ENCODE measurements at places on chromosomes 1 and 21.
A peak's percentile ranks its signal among the peaks of the same experiment; 100 is the strongest.

GRCh38 chr1:234135501-234135900 is 231.0 kb downstream of the SLC35F3 start:
- peak; percentile 16 for DNase-seq

GRCh38 chr1:145747398-145748247 is 28.3 kb downstream of the CD160 start:
- no peak for DNase-seq

DNA sequence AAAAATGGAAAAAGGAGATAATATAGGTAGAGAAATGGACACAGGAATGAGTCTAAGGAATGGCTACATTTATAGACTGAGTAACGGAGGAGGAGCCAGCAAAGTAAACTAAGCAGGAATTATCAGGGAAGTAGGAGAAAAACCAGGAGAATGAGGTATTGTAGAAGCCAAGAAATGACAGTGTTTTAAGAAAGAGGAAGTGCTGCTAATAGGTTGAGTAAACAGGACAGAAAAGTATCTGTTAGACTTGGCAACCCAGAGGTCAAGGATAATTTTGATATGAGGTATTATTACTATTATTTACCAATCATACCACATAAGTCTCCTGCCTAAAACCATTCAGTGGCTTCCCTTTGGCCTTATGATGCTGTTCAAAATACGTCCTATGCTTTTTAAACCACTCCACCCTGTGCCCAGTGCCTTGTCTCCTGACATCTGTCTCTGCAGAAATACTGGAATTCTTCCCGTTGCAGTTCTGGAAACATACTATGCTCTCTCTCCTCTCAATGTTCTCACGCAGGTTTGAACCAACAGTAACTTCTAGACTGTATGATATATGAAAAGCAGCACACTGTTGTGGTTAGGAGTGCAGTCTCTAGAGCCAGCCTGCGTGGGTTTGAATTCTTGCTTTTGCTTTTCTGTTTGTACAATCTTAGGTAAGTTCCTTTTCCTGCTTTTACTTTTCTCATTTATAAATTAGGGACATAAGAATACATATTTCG is 24.6 kb upstream of the NEK7 start:
- no peak for DNase-seq

DNA sequence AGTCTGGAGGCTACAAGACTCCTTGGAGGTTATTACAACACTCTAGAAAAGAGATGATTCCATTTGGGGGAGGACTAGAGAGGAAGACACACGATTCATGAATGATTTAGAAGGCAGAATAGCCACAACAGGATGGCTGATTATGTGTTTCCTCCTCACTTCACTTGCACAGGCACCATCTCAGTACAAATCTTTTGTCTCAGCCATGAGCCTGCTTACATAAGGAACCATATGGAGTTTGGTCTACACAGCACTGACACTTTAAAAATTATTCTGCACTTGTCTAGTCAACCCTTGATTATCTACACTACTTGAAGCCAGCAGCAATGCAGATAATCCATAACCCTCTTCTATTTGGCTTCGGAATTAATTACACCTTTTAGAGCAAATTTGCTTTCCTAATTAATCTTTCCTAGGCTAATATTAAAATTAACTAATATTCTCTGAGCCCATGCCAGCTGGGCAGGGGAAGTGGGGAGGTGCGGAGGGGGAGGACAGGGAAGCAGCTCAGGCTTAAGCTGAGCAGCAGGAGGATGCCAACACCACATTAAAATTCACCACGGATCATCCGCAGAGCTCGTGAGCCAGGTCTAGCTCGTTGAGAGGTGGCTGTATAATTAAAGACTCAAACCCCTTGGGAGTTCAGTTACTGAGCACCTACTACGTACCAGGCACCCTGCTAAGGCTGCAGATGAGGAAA is 3.2 kb upstream of the LEMD1 start:
- no peak for DNase-seq

GRCh38 chr21:39568361-39568760 is 44.4 kb upstream of the B3GALT5 start:
- no peak for DNase-seq

- DNase-seq = no peak
These were observed at the start of gene BTBD19 for GRCh38 chr1:44808063-44808937. Gene BTBD19, plus strand, starts transcription at chr1:44808523. Its CDS starts 298 bp downstream, at chr1:44808821.

GRCh38 chr21:45735259-45736000 is 91.9 kb downstream of the PCBP3 start:
- DNase-seq = no peak

DNA sequence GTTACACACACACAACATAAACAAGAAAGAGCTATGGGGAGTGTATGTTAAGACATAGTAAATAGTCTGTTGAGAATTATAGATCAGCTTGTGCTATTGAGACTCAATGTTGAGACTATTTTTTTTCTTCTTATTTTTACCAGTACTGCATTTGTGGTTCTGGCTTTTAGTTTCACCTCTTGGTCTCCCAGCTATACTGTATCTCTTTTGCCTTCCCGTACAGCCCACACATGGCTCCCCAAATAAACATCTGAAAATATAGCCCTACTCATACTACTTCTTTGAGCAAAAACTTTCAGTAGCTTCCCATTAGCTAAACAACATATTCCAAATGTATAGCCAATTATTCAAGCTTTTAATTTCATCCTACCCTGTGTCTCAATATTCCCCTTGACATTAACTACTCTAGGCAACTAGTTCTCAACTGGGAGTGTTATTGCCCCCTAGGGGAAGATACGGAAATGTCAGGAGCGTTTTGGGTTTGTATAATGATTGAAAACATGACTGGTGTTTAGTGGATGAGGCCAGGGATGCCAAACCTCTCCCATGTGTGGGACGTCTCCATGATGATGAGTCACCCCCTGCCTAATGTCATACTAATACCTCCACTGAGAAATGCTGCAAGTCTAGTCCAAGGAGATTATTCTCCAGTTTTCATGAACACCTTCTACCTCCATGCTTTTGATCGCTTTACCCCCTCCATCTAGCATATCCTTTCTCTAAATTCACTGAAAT is 6.8 kb downstream of the RPE65 start:
- peak; percentile 4 for DNase-seq

GRCh38 chr1:2587860-2588571 is 1.4 kb downstream of the PRXL2B start:
- no peak for DNase-seq

GRCh38 chr1:28926629-28927265 is 12.4 kb downstream of the EPB41 start:
- DNase-seq = no peak

DNA sequence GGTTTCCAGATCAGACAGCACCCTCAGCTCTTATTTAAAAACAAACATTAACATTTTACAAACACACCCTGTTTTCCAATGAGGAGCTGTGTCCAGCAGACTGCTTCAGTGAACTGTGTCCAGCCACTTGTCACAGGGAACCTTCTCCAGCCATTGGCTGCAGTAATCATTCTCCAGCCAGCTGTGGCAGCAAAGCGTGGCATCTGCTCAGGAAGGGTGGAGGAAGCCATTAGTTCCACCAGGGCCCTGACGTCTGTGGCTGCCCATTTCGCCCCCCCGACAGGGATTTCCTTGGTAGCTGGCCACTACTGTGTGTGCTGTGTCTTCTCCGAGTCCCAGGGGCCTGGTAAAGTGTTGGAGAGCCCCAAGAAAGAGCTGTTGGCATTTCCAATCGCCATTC is 62.9 kb upstream of the SELENON start:
- DNase-seq = no peak
